ENCODE measurements at places on chromosomes 7 and 10.

- DNase-seq, result no peak
Measured at GRCh38 chr7:157539521-157539920, 202.7 kb downstream of the DNAJB6 start.

- no peak for DNase-seq
Measured at GRCh38 chr10:66192162-66192831, 733.5 kb upstream of the LRRTM3 start.

GRCh38 chr7:101172854-101173751, 7.0 kb downstream of the NAT16 start:
- DNase-seq, result no peak

DNA sequence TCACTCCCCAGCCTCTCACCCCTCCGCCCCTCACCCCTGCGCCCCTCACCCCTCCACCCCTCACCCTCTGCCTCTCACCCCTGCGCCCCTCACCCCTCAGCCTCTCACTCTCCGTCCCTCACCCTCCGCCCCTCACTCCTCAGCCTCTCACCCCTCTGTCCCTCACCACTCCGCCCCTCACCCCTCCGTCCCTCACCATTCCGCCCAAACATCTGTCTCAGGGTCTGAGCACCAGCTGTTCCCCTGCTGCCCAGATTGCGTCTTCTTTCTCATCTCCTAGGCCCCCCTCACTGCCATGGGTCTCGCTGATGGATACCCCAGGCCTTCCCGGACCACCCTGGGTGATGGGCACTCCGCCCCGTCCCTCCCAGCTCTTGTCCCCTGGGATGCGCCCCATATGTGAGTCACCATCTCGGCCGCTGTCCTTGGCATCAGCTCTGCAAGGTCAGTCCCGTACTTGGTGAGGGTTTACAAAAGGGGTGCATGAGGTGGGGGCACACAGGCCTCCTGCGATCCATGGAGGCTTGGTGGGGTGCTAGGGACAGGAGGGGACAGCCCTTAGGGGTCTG, 65.4 kb upstream of the GNA12 start:
- no peak for DNase-seq

GRCh38 chr10:100895896-100896295, 16.9 kb upstream of the SLF2 start:
- DNase-seq, result no peak

DNA sequence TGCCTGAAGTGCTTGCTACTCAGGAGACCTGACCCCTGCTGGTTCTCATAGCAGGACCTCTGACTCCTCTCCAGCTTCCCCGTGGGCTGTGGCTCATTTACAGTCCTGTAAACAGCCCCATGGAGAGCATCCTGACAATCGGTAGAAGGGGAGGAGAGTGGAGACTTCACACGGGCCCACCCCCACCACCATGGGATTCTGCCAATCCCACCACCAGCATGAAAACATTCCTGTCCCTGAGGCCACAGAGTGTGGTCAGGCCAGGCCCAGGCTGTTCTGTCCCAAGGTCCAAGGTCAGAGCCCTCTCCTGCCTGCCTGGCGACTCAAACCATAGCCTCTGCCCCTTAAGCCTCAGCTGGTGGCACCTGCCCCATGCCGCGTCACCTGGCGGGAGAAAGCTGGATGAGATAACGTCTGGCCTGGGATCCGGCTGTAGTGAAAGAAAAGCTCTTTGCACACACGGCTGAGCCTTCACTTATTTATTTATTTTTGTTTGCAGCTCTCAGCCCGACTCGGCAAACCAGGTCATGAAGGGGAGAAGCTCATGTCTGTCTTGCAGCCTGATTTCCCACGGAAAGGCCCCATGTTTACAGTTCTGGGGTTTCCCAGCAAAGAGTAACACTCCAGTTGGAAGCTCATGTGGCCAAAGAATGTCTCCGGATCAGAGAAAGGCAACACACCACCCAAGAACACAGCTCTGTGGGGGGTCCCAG, 293.6 kb upstream of the ZMIZ1 start:
- DNase-seq, result peak; percentile 83

GRCh38 chr10:63206997-63207811, 74.1 kb downstream of the NRBF2 start:
- no peak for DNase-seq

- no peak for DNase-seq
Measured at GRCh38 chr10:104767745-104768144, 126.7 kb downstream of the SORCS3 start.

- DNase-seq, result peak; percentile 13
Measured at GRCh38 chr7:117072620-117073118, 119.4 kb downstream of the ST7 start.

GRCh38 chr7:65981965-65982792, at the start of gene GUSB:
GUSB (minus strand) TSS chr7:65982213; CDS start chr7:65982183, 30 bp downstream.
- peak; percentile 78 for DNase-seq

- no peak for DNase-seq
Measured at GRCh38 chr7:39609935-39610263, 13.5 kb upstream of the RALA start.

GRCh38 chr10:100656454-100656853, 88.9 kb upstream of the PAX2 start:
- DNase-seq, result no peak

- no peak for DNase-seq
Measured at GRCh38 chr10:57222603-57223002, 861.5 kb upstream of the ZWINT start.

GRCh38 chr10:102869258-102870198, at the start of gene AS3MT:
AS3MT (plus strand) TSS chr10:102869470; CDS start chr10:102869593, 123 bp downstream.
- peak; percentile 53 for DNase-seq

- no peak for DNase-seq
Measured at GRCh38 chr7:130393841-130394411, 13.6 kb downstream of the CPA1 start.

- no peak for DNase-seq
Measured at GRCh38 chr7:98281757-98282606, 496 bp downstream of the BRI3 start.

Measured in NCI-H510A treated with DMSO at 0.1 percent for 48 hours (cell line).